ENCODE measurements at places on chromosomes 3 and 15.

- no peak for DNase-seq
These were observed 211.8 kb downstream of the CHST2 start for GRCh38 chr3:143331350-143331749.

GRCh38 chr3:57808961-57809608 is 53.0 kb downstream of the SLMAP start:
- no peak for DNase-seq

DNA sequence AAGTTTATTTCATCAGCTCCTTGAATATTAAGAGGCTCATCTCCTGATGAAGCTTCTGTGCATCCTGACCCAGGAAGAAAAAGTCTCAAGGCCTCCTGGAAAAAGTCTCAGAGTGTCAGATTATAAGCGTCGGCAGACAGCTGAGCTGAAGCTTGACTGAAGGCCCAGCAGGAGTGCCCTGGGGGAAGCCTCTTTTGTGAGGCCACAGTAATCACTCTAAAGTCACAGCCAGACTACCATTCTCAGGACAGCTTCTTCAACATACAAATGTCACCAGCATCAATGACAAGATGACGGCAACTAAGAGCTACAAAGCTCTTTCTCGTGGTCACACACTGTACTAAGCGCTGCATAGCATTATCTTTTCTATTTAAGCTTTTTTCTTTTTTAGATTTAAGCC is 72.7 kb upstream of the LRRN1 start:
- DNase-seq = no peak

DNA sequence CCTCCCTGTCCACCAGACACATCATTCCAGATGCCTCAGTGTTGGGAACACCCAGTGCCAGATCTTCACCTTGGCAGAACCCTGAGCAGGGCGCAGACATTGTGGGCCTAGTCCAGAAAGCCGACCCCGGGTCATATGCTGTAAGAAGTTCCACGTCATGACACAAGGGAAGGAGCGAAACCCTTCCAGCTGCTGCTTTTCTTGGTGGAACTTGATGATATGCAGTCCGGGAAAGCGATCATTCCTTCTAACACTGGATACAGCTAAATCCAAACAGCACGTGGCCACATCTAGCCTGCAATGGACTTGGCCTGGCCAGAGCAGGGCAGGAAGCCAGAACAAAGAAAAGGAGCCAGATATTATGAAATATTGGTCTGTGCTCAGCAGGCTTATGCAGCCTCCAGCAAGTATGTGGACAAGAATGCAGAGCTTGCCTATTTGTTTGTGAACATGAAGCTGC is 22.0 kb downstream of the GASK1A start:
- no peak for DNase-seq

- DNase-seq = no peak
These were observed 5.2 kb downstream of the HEG1 start for GRCh38 chr3:125050488-125051090.

- DNase-seq = no peak
These were observed 108.4 kb upstream of the ZNF385D start for GRCh38 chr3:21859124-21860081.

DNA sequence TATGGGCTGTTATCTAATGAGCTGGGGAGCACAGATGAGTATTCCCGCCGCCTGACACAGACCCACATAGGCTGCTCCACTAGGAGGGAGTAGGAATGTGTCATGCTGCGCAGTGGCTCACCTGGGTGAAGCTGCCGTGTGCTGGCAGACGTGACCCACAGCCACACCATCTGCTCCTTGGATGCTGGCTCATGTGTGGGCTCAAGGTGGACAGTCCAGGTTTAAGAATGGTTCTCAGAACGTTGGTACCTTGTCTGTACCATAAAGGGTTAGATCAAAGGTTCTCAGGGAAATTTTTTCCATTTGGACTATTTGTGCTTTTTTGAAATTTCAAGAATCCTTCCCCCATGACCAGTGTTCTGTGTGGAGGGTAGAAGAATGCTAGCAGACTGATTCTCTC is 338.9 kb upstream of the TRIM42 start:
- no peak for DNase-seq

DNA sequence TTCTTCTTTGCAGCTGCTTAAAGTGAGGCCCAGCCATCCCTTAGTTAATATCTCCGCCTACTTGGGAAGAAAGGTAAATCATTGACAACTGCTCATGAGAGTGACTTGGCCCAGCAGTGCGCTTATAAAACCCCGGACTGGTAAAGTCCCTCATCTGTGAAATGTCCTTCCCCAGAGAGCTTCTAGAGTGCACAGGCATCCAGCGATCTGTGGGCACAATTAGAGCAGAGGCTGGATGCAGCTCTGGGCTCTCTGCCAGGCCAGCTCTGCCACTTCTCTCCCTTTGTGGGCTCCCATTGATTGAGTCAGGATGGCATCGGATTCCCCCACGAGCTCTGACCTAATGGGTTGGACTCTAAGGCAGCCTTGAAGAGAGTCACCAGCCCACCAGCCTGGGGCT is 219.0 kb upstream of the LINGO1 start:
- DNase-seq = no peak

DNA sequence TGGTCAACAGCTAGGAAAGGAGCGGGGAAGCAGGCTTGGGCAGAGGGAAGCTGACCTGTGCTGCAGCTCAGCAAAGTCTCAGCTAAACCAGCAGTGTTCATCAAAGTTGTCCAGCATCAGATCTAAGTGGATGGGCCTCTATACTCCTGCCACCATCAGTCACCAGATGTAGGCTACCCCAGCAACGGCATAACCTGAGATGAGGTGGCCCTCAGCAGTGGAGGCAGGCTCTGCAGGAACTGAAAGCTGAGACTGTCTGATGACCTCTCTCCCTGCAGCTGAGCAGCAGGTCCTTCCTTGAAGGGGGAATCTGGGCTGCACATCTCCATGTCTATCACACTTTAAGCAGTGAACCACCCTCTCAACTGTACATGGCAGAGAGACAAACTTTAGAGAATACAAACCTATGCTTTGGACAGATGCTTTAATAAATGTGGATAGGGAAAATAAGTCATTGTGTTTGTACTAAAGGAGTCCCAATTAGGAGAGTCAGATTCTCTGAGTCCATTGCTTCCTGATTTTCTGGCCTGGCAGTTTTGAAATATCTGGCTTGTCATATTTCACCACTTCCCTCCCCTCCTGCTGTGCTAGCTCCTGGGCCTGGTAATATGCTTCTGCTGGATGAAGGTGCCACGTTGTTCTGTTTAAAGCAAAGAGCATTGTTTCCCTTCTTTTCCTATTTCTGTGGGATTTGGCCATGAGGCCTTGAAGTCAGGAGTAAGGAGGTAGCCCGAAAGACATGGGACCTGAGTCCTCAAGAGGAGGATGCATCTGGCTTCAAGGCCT is 11.1 kb upstream of the PSTPIP1 start:
- DNase-seq = no peak

DNA sequence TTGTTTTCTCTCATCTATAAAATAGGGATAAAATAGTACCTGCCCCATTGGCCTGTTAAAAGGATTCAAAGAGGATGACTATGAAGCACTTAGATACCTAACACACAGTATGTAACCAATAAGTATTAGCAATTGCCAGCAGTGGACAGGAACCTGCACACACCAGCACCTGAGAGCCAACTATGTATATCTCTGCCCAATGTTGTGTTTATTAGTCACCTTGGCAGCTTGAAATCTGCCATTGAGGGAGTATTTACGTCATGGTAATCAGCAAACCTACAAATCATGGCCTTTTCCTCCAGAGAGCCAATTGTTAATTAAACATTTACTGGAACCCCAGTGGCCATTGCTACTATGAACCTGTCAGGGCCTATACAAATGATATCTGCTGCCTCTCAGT is 13.8 kb downstream of the LARS2 start:
- DNase-seq = no peak
